AG08395 (cell line): ENCODE measurements at places on chromosomes 16 and 17.

DNA sequence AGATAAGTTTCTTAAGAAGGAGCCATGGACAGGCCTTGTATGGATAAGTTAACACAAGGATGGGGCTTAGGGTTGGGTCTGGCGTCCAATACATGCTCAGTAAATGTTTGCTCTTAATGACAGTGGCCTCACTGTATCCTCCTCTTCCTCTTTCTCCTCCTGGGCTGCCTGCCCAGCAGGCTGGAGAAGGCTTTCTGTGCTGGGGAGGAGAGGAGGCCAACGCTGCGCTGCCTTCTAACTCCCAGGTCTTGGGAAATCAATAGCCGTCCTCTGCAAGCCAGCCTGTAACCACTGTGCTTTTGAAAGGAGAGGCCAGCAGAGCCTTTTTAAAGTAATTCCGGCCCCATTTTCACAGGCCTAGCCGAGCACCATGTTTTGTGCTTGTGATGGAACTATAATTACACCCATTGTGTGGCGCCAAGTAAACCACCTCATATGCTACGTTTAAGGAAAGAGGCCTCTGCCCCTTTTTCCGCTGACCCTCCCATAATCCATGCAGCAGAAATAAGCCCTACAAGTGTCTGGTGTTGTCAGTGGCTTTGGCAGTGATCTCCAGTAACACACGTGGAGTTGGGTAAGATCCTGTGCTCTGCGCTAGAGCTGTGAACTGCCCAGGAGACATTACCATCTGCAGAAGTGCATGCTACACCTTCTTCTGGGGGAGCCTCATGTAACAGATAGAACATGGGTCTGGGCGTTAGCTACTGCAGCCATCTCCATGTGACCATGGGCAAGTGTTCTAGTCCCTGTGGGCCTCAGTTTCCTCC, 368.2 kb downstream of the SNX29 start:
- no peak for DNase-seq

- no peak for DNase-seq
Observed at GRCh38 chr16:88014252-88014781, 63.1 kb downstream of the BANP start.

DNA sequence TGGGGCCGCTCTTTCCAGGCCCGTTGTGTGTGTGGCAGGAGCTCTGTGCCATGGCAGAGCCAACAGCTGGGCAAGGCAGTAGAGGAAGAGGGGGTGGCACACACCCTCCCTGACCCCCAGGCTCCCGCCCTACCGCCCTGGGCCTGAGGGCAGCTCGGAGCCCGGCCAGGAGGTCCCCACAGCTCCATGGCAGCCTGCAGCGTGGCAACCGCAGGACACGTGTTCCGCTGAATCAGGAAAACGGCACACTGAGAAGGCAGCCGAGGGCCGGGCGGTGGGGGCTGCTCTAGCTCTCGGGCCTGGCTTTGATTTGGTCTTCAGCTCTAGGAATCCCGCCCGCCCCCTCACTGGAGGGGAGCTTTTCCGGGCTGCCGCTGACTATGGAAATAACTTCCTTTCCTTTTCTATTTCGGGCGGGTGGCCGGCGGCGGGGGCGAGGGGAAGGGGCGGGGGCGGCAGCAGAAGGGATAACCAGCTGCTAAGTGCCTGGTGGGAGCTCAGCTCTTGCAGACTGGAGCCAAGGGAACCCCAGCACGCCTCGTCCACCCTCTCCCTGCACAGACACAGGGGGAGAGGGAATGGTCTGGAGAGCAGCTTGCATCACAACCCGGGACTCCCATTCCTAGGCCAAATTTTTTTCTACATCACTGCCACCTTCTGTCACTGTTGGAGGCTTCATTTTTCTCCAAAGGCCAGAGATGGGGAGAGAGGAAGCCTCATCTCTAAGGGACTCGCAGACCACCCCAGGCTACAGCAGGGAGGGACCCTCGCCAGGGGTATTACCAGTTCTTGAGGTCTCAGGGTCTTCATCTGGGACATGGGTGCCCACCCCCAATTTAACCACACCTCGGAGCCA, 24.8 kb upstream of the MRPS23 start:
- DNase-seq: peak; percentile 89

DNA sequence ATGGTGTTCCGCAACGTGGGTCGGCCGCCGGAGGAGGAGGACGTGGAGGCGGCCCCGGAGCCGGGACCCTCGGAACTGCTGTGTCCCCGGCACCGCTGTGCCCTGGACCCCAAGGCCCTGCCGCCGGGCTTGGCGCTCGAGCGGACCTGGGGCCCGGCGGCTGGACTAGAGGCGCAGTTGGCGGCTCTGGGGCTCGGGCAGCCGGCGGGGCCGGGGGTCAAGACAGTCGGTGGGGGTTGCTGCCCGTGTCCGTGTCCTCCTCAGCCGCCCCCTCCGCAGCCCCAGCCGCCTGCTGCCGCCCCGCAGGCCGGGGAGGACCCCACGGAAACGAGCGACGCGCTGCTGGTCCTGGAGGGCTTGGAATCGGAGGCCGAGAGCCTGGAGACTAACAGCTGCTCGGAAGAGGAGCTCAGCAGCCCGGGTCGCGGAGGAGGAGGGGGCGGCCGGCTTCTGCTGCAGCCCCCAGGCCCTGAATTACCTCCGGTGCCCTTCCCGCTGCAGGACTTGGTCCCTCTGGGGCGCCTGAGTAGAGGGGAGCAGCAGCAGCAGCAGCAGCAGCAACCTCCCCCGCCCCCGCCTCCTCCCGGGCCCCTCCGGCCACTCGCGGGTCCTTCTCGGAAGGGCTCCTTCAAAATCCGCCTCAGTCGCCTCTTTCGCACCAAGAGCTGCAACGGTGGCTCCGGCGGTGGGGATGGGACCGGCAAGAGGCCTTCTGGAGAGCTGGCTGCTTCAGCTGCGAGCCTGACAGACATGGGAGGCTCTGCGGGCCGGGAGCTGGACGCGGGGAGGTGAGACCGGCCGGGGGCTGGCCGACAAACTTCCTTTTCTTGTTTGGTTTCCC, 821 bp downstream of the SOCS7 start:
- DNase-seq: no peak

GRCh38 chr17:60891149-60891548, 213.5 kb downstream of the BCAS3 start:
- no peak for DNase-seq

DNA sequence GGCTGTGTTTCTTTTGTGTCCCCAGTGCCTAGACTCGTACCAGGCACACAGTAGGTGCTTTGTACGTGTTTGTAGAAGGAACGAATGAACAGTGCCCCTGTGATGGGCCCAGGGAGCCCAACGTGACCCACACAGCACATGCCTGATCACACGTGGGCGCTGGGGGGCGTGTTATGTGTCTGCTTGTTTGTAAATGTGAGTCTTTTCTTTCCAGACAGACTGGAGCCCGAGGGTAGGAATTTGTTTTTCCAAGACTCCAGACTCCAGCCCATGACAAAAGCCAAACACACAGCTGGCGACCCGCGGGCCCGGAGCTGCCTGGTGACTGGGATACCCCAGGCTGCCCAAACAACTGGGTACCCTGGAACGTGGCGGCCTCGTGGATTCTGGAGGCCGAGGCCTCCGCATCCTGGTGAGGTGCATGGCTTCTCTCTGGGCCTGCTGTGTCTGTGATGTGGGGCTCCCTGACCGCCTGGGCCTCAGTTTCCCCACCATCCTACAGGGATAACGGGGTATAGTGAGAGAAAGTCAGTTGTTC, 14.9 kb upstream of the CBFA2T3 start:
- no peak for DNase-seq

DNA sequence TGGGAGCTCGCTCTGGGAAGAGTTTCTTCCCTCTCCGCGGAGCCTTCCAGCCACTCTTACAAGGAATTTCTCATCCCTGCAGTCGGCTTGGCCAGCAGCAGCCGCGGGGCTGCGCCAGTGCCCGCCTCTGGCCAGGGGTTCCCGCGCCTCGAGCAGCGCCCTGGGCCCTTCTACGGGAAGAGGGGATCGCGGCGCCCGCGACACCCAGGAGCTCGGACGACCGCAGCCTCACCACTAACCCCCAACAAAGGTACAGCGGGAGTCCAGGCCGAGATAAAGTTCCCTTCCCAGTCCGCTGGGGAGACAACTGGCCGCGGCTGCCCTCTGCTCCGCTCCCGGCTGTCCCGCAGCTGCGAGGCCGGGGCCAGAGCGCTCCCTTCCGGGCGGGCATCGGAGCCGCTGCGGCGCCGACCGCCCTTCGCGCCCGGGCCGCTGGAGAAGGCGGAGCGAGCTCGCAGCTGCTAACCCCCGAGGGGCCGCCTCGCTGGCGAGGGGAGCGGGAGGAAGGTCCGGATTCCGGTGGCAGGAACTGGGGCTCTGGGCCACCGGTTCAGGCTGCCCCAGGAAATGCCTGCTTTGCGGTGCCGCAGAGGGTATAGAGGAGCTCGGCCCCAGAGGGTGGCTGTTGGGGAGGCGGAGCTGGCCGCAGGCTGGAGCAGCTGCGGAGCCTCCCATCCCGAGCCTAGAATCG, 3.6 kb upstream of the HS3ST3B1 start:
- DNase-seq: peak; percentile 66

DNA sequence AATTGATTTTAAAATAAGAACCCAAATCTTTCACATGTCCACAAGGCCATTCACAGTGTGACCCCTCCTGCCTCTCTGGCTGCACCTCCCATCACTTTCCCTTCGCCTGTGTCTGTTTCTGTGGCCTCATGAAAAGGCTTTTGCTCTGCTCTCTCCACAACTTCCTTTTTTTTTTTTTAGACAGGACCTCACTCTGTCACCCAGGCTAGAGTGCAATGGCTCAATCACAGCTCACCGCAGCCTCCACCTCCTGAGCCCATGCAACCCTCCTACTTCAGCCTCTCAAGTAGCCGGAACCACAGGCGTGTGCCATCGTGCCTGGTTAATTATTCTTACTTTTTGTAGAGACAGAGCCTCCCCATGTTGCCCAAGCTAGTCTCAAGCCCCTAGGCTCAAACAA, 197.1 kb downstream of the ABCC12 start:
- DNase-seq: no peak

- DNase-seq: no peak
Observed at GRCh38 chr16:27793249-27793622, 243.3 kb downstream of the KATNIP start.

DNA sequence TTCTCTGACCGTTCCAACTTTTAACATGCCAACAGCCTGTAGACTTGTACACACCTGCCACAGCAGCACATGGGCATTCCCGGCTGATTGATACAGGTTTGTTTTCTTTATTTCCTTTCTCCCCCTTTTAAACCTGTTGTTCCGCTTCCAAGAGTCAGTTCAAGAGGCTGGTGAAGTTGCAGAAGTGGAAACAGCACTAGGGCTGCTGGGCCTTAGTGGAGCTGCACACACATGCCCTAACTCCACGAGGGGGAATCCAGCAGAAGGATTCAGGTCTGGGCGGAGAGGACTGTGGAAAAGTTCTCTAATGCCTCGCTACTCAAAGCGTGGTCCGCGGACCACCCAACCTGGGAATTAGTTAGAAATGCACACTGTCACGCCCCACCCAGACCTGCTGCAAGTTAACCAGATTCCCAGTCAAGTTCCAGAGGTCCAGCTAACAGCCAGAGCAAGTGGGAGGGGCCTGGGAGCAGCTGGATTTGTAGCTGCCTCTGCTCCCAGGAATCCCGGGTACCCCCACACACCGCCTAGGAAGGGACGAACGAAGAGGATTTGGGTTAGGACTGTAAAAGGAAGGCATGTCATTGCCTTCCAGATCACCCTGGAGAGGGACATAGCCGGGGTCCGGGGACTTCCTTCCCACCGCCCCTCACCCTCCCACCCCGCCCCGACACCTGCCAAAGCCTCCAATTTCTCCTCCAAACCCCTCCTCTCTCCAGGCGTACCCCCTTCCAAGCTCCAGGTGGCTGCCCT, 542 bp downstream of the SLC39A11 start:
- DNase-seq: peak; percentile 43

GRCh38 chr17:19723964-19724363, 7.6 kb upstream of the SLC47A2 start:
- DNase-seq: no peak

GRCh38 chr17:65811043-65811442, 249.6 kb upstream of the AXIN2 start:
- no peak for DNase-seq

DNA sequence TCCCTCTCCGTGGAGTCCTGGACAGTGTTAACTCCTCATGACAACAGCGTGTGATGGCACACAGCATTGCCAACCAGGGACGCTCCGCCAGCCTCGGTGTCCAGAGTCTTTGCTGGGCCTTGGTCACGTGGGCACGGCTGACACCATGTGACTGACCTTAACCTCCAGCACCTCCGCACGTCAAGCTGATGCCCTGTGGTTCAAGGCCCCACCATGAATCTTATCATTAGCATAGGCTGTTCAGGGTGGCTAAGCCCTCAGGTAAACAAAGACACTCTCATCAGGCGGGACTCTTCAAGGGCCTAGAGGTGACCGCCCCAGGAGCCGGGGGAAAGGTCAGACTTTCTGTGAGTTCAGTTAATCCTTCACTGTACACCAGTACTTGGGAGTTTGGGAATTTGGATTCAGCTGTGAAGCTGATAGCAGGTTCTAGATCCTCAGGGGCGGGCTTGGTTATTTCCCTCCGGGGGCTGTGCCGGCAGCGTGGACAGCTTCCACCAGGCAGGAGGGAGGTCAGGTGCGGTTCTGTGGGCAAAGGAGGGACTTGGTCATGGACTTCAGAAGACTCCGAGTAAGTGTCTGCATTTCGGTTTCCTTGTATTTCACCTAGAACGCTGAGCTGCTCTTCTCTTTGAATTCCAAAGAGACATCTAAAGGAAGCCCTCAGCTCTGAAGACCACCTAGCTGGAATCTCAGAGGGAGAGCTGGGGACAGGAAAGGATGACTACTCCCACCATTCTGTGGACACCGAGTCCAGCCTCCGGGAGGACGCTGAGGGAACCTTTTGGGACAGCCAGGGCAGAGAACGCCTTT, 195.5 kb upstream of the CIBAR2 start:
- no peak for DNase-seq
